Left hindlimb (tissue), 1 donor: ENCODE measurements at places on chromosomes 12 and 14.

DNA sequence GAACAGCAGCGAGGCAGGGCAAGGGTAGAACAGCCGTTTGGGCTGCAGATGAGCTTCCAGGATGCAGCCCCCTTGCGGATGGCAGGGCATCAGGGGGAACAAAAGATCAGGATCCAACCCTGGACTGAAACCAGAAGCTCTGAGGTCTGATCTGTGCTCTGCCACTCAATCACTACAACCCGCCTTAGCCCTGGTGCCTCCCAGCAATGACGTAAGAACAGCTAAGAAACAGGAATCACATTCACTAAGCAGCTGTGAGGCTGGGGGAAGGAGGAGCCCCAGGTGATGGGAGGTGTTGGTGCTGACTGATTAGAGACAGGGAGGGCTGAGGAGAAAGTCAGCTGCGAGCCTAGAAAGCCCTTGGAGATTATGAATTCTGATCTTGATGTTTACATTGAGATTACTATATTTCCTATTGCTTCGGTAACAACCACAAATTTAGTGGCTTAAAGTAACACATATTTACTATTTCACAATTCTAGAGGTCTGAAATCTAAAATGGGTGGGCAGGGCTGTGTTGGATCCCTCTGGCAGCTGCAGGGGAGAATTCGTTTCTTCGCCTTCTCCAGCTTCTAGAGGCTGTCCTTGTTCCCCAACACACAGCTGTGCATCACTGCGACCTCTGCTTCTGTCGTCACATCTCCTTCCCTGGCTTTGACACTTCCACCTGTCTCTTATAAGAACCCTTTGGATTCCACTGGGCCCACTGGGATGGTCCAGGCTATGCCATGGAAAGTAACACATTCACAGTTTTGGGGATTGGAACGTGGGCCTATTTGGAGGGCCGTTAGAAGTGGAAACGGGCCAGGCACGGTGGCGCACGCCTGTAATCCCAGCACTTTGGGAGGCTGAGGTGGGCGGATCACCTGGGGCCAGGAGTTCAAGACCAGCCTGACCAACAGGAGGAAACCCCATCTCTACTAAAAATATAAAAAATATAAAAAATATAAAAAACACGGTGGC, 6.1 kb upstream of the CD9 start:
- DNase-seq: peak; percentile 36

DNA sequence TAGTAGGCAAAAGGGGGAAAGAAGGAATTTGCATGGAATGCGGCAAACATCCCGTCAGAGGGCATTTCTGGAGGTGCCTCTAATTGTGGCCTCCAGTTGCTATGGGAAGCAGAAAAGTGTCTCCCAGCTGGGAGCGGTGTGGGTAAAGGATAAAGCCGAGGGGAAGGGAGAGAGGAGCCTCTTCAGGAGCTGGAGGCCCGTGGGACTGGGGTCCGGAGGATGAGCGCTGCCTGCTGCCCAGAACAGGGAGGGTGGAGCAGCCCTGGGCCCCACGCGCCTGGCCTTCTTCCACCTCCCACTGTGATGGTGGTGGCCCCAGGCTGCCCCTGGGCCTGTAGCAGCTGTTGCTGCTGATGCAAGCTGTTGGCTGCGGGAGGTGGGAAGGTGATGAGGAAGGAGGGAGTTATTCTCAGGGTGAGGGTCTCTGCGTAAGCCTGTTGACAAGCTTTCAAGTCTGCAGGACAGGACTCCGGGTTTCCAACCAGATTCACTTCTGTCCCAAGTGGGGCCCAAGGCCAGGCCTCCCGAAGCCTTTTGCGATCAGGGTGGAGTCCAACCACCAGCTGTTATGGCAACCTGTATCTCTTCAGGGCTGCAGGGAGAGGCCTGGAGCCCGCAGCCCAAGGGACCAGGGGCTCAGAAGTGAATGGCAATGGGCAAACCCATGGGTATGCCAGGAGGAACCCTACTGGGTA, 19.1 kb upstream of the PGF start:
- peak; percentile 75 for DNase-seq

DNA sequence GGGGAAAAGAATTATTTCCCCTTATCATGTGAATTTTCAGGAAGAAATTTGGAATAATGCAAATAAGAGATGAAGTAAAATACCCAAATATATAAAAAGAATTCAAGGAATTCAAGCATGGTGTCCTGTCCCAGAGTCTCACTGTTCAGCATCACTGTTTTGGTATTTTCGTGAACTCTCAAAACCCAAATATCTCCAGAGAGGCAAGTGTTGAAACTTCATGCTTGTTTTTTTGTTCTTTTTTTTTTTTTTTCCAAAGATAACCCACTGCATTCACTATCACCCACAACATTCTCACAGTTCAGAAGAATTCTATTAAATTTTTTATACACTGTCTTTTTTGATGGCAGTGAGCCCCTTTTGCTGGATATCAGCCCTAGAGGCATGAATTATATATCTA, 354.9 kb downstream of the DIO2 start:
- DNase-seq: no peak

DNA sequence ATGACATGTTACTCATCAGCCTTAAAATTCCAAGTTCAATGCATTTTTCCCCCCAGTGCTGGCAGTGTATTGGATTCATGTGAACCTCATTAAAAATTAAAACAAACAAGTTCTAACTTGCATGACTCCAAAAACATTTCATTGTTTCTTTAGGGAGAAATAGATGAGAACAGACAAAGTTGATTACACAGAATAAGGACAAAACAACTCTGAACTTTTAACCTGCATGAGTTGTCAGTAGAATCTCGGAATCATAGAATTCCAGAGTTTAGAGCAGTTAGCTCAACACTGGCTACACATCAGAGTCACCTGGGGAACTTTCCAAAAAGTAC, 127.5 kb downstream of the TMX1 start:
- DNase-seq: no peak

DNA sequence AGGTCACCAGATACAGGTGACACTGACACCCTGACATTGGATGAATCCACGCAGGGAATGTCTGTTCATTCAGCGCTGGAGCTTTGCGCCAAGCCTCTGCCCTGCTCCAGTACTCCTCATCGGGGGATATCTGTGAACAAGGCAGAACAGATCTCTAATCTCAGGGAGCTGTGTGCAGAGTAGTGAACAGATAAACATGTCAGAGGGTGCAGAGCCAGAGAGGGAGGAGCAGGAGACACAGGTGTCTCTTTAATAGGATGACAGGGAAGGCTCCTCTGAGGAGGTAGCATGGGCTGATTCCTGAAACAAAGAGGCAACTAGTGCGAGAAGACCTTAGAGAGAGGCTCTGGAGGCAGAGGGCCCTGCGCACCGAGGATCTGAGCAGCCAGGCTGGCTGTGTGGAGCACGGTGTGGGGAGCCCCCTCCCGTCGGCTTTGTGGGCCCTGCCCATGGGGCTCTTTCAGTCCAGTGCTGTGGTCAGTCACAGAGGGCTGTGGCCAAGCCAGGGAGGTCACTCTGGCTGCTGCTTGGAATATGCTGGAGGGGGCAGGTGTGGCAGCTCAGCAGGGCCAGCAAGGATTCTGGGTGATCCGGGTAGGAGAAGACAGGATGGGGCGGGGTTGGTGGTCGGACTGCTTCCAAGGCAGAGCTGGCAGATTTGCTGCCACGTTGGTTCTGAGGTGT, 55.6 kb downstream of the TECPR2 start:
- no peak for DNase-seq
